NCI-H1694 treated with DMSO at 0.1 percent for 48 hours (cell line): ENCODE measurements at places on chromosomes 6 and 20.

GRCh38 chr6:112179631-112180030 lies 74.7 kb downstream of the LAMA4 start:
- DNase-seq = no peak

- DNase-seq = no peak
Measured at GRCh38 chr20:18267815-18268214, 20.5 kb upstream of the ZNF133 start.

DNA sequence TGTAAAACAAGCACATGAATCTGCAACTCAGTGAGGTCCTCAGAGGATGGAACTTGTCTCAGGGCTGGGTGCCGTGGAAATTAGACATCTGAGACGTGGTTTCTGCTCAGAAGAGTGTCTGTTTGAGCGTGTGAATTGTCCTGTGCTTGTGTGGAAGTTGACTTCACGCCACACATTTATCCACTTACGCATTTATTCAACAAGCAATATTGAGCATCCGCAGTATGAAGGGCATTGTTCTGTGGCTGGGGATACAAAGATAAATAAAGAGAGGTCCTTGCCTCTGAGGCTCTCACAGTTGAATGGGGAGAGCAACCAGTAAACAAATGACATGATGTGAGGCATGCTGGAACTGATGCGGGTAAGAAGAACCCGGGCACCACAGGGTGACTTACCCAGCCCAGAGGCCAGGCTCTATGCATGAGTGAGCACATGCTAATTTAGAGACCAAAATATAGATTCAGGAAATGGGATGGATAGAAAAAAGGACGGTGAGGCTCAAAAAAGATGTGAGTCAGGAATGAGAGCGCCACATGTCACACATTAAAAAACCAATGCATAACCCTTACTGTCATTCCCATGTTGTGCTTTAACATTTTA lies 60.4 kb downstream of the SOBP start:
- DNase-seq = no peak

DNA sequence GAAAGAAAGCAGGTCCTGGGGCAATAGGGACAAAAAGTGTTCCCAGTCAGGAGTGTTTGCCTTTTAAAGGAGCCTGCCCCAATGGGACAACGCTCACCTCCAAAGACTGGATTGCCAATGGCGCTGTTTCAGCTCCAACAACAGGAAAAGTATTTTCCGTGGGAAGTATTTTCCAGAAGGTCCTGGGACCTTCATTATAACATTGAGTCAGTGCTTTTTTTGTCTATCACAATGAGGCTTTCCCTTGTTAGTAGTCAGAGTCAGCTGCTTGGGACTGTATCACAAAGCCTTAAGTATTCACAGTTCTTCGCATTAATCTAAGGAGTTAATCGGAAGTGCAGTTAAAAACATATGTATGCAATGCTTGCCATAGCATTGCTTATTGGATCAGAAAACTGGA lies 17.3 kb downstream of the TRAF3IP2 start:
- no peak for DNase-seq
